Activated CD8-positive, alpha-beta T cell treated with anti-CD3 and anti-CD28 coated beads for 36 hours (primary cell): ENCODE measurements at places on chromosomes 2 and 18. TPM values are rescaled to one million over a fixed set of nuclear protein-coding genes. Genes with fewer than 3 reads are reported as not detected.

- DNase-seq = no peak
Measured at GRCh38 chr2:134398300-134398699, 144.4 kb downstream of the MGAT5 start.

- DNase-seq = no peak
Measured at GRCh38 chr18:2706903-2707302, 51.4 kb downstream of the SMCHD1 start.

ZNF892 gene
- 3.3 TPM for total RNA-seq

SNRNP200 gene
- total RNA-seq = 178 TPM

GRCh38 chr2:112724591-112725525 lies 4.0 kb downstream of the NT5DC4 start:
- DNase-seq = peak; percentile 26

- DNase-seq = no peak
Measured at GRCh38 chr2:176237456-176237855, 31.8 kb upstream of the MTX2 start.

FAM124B gene
- 0.25 TPM for total RNA-seq

DNA sequence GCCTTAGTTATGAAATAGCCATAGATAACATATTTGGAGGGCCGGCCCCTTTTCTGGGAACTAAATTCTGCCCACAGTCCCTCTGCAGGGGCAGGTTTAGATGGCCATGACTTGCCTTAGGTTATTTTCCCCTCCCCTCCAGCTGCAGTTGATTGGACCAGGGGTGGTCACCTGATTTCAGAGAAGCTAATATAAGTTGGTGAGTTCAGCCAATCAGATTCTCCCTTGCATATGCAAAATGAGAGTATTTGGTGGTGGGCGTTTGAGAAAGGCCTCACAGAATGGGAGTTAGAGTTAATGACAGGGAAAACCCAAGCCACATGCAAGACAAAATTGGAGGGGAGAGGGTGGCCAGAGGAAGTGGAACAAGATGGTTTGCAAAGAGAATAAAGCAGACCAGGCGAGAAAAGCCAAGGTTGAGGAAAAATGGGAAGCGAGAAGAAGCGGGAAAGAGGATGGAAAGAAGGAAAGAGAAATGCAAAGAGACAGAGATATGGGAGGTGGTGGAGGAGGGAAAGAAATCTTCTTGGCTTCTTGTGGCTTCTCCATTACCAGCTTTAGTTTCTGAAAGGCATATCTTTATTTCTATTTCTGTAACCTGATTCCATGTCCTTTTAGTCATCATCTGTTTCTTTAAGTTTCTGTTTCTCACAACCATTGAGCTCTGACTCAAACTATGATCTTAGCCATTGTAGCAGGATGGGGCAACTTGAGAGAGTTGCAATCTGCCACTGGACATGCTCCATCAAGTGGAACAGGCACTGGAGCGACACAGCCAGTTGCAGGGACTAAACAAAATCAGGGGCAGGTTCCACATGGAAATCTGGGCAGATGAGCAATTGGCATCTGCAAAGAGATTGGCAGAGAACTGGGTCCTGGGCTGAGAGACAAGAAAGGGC lies 108.1 kb upstream of the SIX3 start:
- DNase-seq = no peak

- no peak for DNase-seq
Measured at GRCh38 chr2:110657724-110658305, 20.0 kb downstream of the BUB1 start.

DNA sequence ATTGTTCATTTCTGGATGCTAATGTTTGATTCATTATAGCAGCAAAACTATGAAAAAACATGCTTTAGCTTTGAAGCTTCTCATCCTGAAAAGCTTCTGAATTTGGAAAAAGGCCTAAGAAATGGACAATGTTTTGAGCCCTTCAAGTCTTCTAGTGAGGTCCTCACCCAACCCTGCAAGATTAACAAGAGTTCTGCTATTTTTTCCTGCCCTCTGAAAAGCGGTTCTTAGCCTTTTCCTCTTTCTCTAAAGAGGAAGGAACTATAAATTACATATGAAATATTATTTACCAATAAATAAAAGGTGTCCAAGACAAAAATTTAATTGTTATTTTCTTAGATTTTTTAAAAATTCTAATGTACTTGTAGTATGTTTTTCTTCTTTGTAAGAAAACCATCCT lies 19.9 kb upstream of the CDH19 start:
- DNase-seq = no peak

DNA sequence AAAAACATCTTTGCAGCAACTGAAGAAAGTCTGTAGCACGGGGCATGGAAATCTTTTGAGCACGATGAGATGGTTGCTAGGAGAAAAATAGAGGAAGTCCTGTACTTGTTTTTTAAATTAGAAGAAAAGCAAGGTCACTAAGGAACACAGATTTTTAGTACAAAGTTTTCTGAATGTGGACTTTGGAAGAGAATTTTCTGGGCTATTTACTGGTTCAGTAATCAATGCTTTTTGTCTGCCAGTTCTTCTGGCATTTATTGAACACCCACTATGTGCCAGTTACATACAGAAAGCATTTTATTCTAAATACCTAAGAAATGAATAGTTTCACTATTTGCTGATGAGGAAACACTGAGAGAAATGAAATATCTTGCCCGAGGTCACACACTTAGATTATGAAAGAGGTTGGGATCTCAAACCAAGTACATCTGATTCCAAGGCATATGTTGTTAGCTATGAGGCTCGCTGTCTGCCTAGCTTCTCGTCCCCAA lies 15.6 kb upstream of the MAP3K20 start:
- DNase-seq = no peak

DNA sequence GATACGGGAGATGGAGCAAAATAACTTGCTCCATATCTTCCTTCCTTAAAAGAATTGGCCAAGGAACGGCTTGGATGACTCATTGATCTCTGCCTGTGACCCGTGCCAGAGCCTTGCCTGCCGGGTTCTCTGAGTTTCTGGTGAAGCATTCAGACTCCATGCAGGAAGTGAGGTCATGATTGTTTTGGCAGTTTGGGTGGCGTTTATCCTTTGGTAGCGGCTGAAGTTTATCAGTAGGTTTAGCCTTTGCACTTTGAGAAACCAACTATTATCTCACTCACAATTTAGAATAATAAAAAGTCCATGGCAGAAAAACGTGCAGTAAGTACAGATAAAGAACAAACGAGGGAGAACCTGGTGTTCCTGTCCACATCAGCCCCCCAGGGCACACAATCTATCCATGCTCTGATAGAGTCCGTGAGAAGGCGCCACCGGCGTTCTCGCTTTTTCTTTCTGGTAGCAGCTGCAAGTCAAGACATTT lies 15.0 kb upstream of the CTAGE1 start:
- no peak for DNase-seq

- no peak for DNase-seq
Measured at GRCh38 chr18:79756826-79757225, 40.9 kb upstream of the KCNG2 start.

GRCh38 chr2:8720741-8721140 lies 38.9 kb downstream of the ID2 start:
- DNase-seq = no peak

GRCh38 chr2:24490181-24490689 lies 819 bp upstream of the NCOA1 start:
- DNase-seq = peak; percentile 27

ACVR2A gene
- 1.2 TPM for total RNA-seq

DNA sequence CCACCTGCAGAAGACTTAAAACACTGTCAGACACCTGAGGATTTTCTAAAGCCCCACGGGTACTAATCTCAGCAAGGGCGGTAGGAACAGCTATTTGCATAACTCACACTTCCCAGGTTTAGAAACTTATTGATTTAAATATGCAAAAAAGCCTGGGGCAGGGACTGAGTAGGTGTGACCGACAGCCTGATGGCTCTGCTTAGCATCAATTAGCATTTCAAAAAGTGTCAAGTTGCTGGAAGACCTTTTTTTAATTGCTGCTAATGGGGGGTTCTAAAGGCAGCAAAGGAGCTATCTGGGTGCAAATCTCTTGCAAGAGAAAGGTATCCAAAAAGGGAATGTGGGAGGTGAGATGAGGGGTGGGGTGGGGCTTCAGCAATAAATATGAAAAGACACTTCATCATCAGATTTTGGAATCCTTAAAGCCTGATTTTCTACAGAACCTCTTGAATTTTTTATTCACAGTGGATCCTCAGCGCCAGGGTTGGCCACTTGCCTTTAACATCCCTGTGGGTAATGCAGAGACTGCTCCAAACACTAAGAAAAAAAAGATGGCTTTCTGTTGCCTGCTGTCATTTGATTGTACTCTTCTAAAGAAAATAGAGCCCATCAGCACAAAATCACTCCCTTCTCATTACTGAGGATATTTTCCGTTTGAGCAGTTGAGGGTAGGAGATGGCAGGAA lies 121.1 kb upstream of the RMP24 start:
- DNase-seq = no peak
